ENCODE measurements at places on chromosomes 16 and 17. TPM values are rescaled to one million over a fixed set of nuclear protein-coding genes. Genes with fewer than 3 reads are reported as not detected.

Gene TBC1D3I
- polyA plus RNA-seq = not detected

Gene MT3
- polyA plus RNA-seq = 24.7 TPM

Gene KRT31
- polyA plus RNA-seq = not detected

DNA sequence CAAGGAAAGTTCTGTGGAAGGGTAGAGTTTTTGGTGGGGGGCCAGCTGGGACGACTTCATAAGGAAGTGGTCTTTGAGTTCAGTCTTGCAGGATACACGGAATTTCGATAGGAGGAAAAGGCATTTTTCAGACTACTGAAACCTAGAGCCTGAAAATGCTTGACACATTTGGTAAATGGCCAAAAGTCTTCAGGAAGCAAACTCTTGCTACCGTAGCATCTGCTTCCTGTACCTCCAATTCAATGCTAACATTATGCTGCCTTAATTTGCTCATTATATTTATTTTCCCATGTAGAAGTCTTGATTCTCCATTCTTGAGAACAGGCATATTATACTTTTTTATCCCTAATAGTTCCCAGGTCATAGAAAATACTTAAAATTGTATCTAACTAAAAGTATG, 129.3 kb upstream of the MED13 start:
- DNase-seq = no peak

GRCh38 chr16:75234856-75235696, 16.3 kb downstream of the CTRB1 start:
- DNase-seq = no peak
